CD8-positive, alpha-beta memory T cell (primary cell): ENCODE measurements at places on chromosomes 3 and 15.

GRCh38 chr15:49674370-49674769 lies 53.5 kb downstream of the DTWD1 start:
- DNase-seq: no peak

- DNase-seq: no peak
Observed at GRCh38 chr15:78927077-78927790, 17.6 kb downstream of the CTSH start.

DNA sequence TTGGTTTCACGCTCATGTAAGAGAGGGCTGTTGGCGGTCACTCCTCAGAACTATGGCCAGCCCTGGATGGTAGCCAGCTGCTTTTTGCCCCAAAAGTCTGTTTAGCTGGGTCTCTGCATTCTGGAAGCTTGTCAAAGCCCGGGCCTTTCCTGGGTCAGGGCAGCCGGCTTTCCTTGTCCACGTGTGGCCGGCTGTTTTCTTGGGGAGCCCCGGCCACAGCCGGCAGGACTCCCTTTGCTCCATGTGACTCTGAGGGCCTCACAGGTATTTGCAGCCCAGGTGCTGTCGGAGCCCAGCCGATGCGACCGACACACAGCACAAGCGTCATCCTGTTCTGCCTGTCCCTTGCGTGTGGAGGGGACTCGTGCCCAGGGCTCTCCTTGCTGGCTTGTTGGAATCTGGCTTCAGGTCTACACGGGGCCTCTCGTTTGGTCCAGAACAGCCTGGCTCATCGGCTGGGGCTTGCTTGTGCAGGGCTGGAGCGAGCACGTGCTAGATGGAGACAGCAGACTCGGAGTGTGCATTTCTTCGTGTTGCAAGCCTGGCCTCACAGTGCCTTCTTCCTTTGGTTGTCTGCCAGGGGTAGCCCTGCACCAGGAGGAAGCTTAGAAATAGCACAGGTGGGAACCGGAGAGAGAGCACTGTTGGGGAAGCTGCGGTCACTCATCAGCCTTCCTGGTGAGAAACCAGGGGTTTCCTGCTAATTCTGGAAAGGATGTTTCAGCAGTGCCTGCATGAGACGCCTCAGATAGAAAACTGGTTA lies 51.5 kb downstream of the PGPEP1L start:
- DNase-seq: no peak

DNA sequence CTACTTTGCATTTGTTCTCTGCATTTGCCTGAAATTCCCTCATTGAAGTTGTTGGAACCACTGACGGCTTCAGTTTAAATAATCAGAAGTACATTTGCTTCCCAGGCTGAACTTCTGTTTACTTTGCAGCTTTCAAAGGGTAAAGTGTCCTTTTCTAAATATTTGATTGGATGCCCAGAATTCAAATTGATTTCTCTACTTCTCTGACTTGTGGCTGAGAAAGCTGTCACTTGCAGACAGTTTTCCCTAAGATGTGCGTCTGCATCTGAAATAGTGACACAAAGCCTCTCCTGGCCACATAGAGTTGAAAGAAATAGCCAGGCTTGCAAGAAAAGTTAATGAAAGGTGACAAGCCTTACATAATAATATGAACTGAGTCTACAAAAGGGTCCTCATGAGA lies 299.6 kb downstream of the THSD4 start:
- no peak for DNase-seq

GRCh38 chr15:52559022-52559421 lies 9.8 kb downstream of the ARPP19 start:
- DNase-seq: no peak

GRCh38 chr3:12884186-12884680 lies 42.9 kb upstream of the RPL32 start:
- DNase-seq: no peak

DNA sequence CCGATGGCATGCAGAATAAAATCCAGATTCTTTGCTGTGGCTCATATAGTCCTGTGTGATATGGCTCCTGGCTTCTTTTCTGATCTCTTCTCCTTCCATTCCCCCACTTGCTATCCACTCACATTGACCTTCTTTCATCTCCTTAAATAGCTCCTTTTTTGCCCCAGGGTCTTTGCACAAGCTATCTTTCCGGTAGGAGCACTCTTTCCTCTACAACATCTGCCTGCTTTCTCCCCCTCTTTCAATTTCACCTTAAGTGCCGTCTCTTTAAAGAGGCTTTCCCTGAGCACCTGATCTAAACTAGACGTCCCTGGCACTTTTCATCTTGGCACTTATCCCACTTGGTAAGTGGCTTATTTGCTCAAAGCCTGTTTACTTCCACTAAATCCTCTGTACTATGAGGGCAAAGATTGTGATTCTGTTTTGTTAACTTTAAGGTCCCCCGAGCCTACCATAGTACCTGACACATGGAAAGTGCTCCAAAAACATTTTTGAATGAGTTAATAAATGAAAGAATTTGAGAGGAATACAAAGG lies 323.3 kb upstream of the TLE3 start:
- no peak for DNase-seq

DNA sequence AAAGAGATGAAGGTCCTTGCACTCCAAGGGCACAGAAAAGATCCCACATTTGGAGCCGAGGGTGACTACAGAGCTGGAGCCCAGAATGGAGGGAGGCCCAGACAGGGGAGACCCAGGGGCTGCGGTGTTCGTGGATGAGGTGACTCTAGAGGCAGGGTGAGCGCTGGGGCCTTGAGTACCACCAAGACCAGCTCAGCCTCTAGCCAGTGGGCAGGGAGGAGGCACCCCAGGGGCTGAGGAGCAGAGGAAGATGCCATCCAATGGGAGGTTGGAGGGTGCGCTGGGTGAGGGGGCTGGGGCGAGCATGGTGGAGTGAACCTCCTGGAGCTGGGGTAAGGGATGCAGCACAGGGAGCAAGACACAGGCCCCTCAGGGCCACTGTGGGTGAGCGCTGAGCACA lies 13.3 kb downstream of the RRP9 start:
- no peak for DNase-seq

DNA sequence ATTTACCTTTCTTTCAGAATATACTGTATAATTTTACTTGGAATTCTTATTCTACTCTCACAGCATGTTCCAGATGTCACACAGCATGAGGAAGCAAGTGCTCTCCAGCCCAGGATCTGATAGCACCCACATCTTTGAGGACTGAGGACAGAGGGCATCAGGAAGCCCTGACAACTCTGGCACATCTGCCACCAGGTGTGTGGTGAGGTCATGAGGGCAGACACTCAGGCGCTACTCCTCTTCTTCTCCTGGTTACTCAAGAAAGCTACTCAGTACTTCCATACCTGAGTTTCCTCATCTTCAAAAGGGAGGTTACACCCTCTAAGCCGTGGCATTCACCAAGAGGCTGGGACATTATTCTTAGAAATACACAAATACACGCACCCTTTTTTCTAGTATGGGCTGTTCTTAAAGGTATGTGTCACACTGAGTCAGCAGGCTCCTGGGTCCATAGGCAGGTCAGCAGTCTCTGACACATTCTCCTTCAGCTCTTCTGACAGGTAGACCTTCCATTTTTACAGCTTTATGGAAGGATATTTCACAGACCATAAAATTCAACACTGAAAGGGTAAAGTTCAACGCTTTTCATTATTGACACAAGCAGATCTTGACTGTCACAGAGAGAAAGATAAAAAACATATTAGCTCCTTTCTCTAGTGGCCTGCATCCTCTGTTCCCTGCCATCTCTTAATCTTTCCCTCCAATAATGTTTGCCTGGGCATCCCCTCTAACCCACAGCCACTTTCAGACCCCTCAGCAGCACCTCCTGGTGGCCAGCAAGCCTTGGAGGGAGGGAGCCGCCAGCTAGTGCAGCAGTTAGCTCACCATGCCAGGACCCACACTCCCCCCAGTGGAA lies 103.2 kb upstream of the TJP1 start:
- no peak for DNase-seq

GRCh38 chr15:64754663-64755426 lies 20.5 kb downstream of the RBPMS2 start:
- DNase-seq: no peak

GRCh38 chr3:149670742-149671492 lies 13.1 kb upstream of the WWTR1 start:
- no peak for DNase-seq

DNA sequence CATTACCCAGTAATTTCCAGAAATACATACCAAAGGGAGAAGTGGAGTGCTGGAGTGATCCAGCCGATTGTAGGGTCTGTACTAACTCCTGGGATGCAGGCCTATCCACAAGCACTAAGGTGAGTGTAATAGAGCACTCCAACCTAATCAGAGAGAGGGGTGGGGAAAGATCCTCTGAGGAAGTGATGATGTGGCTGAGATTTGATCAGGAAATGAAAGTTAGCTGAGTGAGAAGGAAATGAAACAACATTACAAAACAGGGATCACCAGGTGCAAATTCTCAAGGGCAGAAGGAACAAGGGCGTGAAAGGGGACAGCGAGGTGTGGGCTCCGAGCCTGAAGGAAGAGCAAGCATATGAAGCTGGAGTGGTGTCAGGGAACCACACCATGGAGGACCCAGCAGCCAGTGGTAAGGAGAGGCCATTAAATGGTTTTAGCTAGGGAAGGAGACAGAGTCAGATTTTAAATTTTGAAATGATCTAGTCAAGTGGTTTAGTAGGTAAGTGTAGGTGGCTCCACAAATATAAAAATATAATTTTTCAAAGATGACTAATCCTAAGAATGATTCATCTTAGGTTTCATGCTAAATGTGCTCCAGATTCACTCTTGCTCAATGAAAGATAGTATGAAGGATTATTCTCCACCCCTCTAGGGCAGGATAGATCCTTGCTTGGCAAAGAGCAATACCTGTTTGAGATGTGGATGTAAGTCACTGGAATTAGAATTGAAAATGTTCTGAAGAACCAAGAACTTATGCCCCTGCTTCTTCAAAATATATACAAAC lies 348.7 kb downstream of the TBL1XR1 start:
- no peak for DNase-seq

DNA sequence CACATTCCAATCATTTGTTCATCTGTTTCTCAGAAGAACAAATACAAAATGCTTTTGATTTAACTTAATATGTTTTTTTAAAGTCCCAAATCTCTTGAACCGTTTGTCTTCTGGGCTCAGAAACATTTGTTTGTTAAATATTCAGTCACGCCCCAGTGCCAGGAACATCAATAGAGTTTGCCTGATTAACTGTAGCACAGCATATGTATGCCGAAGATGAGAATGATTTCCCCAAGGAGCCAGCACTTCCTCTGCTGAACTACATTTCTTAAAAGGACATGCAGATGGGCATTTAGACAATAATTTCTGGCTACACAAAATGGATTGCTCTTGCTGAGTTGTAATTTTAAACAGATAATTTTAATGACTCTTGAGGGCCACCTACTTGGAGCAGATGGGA lies 191.6 kb upstream of the FAM3D start:
- DNase-seq: no peak

- DNase-seq: no peak
Observed at GRCh38 chr15:63349156-63349555, 32.5 kb downstream of the CA12 start.

- DNase-seq: no peak
Observed at GRCh38 chr3:117846238-117846637, 1136.7 kb downstream of the TUSC7 start.

DNA sequence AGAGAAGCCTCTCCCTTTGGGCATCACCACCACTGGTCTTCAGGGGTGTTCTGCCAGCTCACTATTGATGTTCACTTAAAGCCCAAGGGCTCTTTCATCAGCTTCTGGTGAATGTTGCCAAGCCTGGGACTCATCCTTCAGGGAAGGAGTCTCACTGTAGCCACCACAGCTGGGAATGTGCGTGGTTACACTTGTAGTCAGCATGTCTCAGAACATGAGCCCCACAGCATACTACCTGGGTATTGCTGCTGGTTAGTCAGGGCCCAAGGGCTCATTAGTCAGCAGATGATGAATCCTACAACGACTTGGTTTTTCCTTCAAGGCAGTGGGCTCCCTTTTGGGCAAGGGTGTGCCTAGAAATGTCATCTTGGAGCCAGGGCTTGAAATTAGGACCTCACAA lies 412.9 kb downstream of the VGLL3 start:
- DNase-seq: no peak

DNA sequence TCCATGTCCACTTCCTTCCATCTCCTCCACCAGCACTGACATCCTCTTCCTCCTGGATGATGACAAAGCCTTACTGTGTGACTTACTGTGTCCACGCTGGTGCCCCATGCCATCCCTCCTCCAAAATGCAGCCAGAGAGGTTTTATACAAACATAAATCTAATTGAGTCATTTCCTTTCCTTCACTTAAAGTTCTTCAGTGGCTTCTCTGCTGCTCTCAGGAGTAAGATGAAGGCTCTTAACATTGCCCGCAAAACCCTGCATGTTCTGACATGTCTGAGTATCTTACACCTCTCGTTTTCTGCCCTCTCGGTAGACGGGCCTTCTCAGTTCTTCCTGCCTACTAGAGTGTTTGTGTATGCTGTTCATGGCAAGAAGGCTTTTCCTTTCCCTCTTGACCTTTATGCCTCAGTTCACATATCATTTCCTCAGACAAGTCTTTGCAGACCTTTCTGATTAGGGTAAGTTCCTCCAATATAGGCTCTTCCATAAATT lies 175.5 kb downstream of the CFAP20DC start:
- DNase-seq: no peak

DNA sequence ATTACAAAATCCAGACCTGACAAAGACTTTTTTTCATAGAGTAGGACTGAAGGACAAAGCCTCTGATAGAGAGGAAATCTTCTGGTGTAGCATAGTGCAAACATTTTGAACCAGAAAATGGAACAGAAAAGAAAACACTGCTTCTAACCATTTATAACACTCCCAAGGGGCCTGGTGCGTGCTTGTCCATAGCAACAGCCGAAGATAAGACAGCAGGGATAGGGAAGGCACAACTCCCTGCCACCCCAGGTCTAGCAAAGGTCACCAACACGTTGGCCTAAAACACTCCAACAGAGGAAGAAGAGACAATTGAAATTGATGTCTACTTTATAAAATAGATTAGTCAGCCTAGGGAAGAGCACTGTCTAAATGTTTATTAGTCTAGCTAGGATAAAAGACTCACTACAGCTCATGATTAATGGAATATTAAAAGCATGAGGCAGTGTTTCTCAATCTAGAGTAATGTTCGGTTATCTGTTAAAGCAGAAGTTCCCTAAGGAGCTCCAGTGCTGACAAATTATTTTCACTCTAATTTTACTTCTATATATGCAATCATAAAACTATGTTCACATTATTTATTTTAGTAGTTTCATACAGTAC lies 145.2 kb downstream of the P3H2 start:
- DNase-seq: no peak

DNA sequence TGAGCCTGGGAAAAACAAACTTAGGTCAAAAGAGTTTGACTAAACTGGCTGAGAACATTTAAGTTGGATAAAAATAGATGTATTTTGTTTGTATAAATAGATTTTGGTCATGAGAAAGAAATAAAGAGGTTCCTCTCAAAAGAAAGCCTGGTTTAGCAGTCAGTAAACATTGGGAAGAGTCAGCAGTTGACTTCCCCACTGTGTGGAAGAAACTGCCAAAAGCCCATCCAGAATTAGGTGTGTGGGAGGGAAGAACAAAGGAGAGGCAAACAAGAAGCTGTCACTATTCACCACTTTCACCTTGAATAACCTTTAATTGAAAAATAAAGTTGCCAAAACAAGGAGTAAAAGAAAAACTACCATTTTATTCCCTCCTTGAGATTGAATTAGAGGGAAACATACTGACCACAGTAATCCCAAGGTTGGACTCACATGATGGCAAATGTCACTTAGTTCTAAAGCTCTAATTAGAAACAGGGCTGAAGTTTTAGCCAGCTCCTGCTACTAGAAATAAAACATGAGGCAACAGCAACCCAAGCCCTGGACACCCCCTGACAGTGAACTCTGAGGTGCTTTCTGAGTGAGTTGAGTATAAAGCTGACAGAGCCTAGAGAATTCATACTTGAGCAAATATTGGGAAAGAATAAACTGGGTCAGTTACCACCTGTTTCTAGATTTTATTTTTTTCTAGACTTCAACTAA lies 139.3 kb downstream of the SERPINI1 start:
- no peak for DNase-seq

GRCh38 chr15:92000709-92001108 lies 147.2 kb downstream of the SLCO3A1 start:
- DNase-seq: no peak
